ENCODE measurements at places on chromosomes 3 and 15.

DNA sequence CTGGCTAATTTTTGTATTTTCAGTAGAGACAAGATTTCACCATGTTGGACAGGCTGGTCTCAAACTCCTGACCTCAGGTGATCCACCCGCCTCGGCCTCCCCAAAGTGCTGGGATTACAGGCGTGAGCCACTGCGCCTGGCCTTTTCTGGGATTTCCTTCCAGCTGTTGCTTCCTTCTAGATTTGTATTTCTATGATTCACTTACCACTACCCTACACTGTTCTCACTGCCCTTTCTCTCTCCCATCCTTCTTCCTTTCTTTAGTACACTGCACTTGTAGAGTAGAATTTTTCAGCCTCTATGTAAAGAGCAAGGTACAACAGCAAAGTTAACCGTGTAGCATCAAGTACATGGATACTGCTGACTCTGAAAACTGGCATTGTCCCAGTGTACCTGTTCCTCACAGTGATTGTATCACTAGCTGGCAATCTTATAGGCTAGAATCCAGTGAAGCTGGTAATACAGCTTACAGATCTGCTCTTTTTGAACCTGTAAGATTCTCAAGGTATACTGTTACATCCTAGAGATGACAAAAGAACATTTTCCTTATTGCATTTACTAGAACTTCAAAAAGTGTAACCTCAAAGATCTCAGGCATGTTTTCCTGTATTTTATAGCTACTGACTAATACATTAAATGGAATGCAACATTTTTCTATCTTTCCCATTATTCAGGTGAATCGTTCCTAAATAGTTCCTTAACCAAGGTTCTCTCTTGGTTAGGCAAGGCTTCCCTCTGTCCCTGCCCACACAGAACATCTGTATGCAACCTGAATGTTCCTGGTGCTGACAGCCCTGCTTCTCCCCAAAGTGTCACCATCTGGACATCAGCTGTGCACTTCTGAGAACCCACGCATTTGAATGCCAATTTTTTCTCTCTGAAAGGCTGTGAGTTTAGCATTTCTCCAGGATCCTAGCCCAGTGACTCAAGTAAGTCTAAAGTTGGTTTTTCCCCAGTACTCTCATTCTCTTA lies 74.1 kb upstream of the RAP2B start:
- DNase-seq, result peak; percentile 45

DNA sequence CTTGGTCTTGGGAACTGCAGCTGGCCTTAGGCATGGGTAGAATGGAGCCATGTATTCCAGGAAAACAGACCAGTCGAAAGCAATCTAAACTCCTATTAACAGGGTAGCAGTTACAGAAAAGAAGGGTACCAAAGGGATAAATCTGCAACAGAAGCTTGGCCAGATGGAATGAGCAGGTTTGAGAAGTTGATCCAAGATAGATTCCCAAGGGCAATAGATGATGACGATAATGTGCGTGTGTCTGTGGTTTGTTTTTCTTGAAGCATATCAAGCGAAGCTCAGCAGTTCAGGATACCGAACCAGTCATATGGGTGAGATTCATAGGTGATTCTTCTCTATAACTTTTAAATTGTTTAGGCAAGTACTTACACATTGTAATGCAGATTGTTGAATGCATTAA lies 203.8 kb upstream of the SEMA6D start:
- peak; percentile 58 for DNase-seq

- no peak for DNase-seq
Observed at GRCh38 chr3:182412066-182412465, 381.2 kb upstream of the ATP11B start.

DNA sequence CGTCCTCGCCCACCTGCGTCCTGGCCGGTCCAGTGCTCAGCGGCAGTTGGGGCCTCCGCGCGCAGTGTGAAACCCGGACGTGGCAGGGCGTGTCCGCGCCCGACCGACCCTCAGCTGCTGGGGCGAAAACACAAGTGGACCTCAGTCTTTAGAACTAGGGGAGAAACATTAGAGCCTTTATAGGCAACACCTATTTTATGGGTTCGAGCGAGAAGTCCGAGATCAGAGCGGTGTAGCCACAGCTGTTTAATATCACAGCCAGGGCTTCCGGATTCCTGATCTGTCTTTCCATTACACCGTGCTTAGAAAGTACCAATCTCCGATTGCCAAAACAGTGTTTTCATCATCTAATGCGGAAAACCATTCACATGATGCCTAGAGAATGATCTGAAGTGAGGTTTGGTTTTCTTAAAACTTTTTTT lies 506 bp downstream of the RAD51 start:
- DNase-seq, result no peak

DNA sequence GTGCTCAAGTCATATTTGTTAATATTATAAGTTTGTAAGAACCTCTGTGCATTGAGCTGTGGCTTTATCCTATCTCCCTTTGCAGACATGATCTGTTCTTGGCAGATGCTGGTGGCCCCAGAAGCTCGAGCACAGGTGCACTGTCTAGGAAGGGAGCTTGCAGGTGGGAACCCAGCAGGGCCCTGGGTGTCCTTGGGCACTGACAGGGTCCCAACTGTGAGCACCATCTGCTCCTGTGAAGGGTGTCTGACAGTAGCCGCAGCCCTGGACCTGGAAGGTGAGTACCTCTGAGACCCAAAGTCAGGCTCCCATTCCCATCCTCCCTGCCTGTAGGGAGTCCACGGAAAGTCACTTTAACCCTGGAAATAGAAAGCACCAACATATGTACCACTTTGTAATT lies 2.4 kb upstream of the REC114 start:
- no peak for DNase-seq

- DNase-seq, result no peak
Observed at GRCh38 chr15:49521802-49522201, 98.8 kb downstream of the FGF7 start.

DNA sequence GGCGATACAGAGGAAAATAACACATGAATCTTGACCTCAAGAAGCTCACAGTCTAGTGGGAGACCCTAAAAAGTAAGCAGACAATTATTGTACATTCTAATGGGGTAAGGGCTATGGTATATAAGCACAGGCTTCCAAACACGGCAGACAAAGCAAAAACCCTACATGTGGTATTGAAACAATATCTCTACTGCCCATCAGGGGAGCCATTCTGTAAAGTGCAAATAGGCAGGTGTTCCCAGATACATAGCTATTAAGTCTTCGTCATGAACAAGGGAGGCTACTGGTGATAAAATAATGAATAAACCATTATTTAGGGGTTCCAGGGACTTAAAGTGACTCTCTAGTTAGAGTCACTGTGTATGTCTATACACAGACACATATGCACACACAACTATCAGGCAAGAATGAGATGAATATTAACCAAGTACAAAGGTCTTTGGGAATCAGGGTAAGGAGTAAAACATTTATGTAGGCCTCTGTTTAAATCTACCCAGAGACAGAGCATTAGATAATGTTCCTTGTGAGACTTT lies 38.7 kb upstream of the ASB14 start:
- no peak for DNase-seq

DNA sequence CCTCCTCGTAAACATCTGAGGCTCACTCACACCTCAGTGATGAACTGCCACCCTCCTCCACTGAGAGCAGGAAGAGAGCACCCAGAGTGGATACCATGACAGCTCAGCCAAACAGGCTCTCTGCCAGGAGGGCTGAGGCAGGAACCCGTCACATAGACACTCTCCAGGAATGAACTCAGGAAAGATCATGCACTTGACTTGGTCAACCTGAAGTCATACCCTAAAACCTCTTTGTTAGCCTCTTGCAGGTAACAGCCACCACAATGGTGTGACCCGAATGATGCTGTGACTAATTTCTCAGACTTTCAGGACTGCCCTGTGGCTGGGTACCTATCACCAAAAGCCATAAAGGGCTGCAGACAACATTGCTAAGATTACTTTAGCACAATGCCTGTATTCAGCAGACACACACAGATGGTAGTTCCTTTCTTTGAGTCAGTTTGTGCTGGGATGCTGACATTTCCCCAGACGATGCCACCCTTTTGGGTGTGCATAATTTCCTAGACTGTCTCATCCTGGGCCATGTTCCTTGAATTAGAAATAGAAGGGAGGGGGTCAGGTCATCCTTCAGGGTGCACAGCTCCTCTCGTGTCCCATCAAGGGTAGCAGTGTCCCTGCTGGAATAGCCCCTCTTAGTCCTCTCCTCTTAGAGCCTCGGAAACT lies 30.3 kb downstream of the CX3CR1 start:
- no peak for DNase-seq

DNA sequence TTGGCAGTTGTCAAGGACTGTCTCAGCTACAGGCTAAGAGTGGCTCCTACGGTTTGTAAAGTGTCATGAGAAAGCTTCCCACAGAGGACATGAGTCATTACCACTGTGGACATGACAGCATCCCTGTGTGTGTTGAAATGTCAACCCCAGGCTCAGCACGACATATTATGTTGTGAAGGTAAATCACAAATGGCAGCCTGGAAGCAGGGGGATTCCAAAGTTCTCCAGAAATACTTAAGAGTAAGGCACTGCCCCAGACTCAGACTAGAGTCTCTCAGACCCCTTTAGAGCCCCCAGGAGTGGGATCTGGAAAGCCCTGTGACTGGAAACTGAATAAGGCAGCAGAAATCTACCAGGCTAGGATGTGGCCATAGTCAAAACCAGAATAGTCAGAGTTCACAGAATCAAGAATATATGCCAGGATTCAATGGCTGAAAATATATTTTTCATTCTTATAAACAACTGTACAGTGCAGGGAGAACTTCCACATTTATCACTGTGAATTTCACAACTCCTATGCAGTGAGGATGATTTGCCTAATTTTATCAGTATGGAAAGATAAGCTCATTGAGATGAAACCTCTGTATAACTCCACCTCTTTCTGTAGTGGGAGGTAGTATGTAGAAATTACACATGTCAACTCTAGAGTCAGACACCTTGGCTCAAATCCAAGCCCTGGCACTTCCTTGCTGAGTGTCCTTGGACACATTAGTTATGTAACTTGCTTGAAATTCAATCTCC lies 237.1 kb upstream of the CFAP20DC start:
- DNase-seq, result peak; percentile 15

GRCh38 chr15:100721758-100722550 lies 119.6 kb downstream of the ASB7 start:
- DNase-seq, result peak; percentile 100

- DNase-seq, result no peak
Observed at GRCh38 chr3:144287001-144287400, 315.4 kb downstream of the DIPK2A start.

DNA sequence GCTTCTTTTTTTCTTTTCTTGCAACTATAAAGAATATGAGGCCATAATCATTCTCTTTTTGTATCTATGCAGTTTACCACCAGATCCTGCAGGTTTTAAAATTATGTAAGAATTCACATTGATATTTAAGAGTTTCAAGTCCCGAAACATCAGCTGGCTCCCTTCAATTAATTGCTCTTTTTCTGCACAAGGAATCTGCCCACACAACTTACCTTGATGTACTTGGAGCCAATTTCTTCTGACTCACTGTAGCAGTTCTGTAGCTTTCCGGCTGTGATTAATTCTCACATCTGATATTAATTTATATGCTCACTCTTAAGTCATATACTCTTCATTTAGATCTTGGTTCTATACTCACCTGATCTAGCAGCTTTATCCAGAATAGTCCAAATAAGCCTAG lies 781.8 kb downstream of the CADM2 start:
- DNase-seq, result no peak

DNA sequence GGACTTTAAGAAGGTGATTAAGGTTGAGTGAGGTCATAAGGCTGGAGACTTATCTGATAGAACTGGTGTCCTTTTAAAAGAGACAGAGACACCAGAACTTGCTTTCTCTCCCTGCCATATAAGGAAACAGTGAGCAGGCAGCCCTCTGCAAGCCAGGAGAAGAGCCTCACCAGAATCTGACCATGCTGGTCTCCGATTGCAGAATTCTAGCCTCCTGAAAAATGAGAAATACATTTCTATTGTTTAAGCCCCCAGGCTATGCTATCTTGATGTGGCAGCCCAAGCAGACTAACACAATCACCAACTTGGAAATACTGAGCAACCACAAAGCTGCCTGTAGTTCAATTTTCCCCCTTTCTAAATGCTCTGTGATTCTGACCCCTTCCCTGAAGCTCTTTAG lies 161.4 kb upstream of the RARB start:
- no peak for DNase-seq

GRCh38 chr3:180277041-180277440 lies 240.3 kb upstream of the PEX5L start:
- no peak for DNase-seq

GRCh38 chr3:156840826-156841689 lies 14.9 kb downstream of the LEKR1 start:
- DNase-seq, result no peak

- no peak for DNase-seq
Observed at GRCh38 chr3:31219131-31219843, 313.4 kb upstream of the STT3B start.

- no peak for DNase-seq
Observed at GRCh38 chr3:32189693-32190092, 48.8 kb upstream of the CMTM8 start.

GRCh38 chr15:77688693-77689092 lies 56.0 kb upstream of the LINGO1 start:
- DNase-seq, result no peak

DNA sequence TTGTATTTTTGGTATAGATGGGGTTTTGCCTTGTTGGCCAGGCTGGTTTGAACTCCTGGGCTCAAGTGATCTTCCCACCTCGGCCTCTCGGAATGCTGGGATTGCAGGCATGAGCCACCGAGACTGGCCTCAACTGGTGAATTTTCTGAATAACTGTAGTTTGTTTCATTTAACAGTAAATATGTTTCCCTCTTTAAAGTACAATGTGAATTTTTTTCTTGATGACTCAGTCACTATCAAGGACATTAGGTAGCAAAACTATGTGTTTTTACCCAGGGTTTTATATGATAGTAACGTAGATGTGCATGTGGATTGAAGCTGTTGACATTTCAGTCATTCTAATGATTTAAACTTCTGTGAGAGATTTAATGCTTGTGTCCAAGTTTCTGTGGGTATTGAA lies 40.2 kb upstream of the MAPKBP1 start:
- no peak for DNase-seq

DNA sequence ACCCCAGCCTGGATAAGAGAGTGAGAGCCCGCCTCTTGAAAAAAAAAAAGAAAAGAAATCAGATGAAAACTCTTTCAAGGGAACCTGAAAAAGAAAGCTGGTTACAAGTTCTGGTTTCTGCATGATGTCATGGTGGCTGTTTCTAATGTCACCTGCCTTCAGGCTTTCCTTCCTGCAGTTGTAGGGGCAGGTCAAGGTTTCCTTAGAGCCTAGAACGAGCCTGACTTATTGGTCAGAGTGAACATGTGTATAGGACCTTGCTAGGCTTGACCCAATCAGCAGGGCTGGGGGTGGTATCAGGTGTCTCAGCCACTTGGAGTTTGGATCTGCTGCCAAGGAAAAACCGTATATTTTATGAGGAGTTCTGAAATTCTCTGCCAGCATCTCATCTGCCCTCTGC lies 3.8 kb downstream of the IVD start:
- DNase-seq, result no peak

- DNase-seq, result no peak
Observed at GRCh38 chr15:91528801-91529200, 324.7 kb upstream of the SLCO3A1 start.
